ENCODE measurements at places on chromosomes 6 and 20.

DNA sequence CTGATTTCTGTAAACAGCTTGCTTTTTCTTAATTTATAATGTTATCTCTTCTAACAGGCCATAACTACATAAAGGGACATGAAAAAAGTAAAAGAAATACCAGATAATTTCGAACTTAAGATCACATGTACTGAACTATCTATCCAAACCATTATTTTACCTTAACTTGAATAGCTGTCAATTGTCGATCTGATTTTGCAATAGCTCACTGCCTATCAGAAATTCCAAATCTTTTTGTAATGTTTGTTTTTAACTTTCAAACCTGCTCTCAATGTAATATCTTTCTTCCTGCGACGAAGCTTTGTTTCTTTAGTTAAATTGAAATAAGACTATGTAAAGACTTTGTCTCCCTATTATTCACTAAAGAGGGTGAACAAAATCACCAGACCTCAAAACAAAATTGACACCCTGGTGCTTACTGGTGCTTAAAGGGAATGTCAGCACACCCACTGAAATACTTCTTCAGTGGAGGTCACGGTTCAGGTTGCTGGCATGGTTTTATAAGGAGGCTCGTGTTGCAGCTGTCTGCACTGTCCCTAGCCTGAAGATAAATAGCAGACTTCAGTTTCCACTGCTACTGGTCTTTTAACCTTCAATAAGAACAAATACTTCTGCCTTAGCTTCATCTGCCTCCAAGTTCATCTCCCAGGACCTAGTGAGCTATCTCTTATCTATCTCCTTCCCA lies 117.5 kb upstream of the QKI start:
- no peaks in the 10 kb centered on the region for H3K27me3 ChIP-seq
- no peak overlapping the region for H3K4me3 ChIP-seq
- no peaks in the 10 kb centered on the region for H3K4me1 ChIP-seq

- no peaks in the 10 kb centered on the region for H3K36me3 ChIP-seq
- H3K4me3 ChIP-seq: no peak overlapping the region
- no peaks in the 10 kb centered on the region for H3K4me1 ChIP-seq
- H3K27me3 ChIP-seq: no peaks in the 10 kb centered on the region
- H3K27ac ChIP-seq: no peak overlapping the region
These were observed 429.7 kb downstream of the EPHA7 start for GRCh38 chr6:92989656-92990055.

DNA sequence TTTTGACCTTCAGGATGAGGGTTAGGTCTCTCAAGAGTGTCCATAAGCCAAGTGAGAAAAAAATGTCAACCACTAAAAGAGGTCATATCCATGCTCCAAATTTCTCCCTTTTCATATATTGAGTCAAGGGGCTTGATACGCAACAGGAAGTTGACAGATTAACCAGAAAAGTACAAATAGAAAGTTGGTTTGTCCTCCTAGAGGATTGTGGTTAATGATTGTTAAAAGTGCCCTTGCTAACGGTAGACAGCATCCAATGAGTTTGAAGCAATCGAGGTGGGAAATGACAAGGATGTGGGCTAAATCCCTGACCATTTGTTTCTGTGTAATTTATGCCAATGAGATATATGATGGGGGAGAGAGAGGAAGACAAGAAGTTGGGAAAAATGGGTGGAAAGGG lies 18.1 kb upstream of the HBS1L start:
- H3K27ac ChIP-seq: no peak overlapping the region
- no peak for DNase-seq
- no peaks in the 10 kb centered on the region for H3K4me1 ChIP-seq

- no peak overlapping the region for H3K27ac ChIP-seq
- peaks cover 8% of the 10 kb centered on the region for H3K4me1 ChIP-seq
- H3K36me3 ChIP-seq: peaks cover 39% of the 10 kb centered on the region
These were observed 36.3 kb downstream of the DYNLT1 start for GRCh38 chr6:158608221-158608620.

DNA sequence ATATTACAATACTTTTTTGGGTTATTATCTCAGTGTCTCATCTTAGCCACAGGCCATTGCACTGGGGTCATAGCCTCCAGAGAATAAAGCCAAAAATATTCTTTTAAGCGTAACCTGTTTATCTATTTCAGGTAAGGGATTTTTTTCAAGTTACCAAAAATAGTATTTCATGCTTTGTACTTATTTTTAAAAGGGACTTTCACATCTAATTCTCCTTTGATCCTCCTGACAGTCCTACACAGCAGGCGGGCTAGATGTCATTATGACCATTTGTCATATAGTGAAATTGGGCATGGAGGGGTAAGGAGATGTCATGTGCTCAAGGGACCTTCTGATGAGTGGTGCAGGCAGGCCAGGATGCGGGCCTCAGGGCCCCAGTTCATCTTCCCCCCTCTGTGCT lies 68.9 kb downstream of the TBC1D7 start:
- no peaks in the 10 kb centered on the region for H3K36me3 ChIP-seq
- H3K27me3 ChIP-seq: no peaks in the 10 kb centered on the region
- no peak overlapping the region for H3K4me3 ChIP-seq
- no peaks in the 10 kb centered on the region for H3K4me1 ChIP-seq
- no peak overlapping the region for H3K27ac ChIP-seq

- no peak overlapping the region for H3K27ac ChIP-seq
- DNase-seq: no peak
- H3K27me3 ChIP-seq: peaks cover 7% of the 10 kb centered on the region
- no peaks in the 10 kb centered on the region for H3K36me3 ChIP-seq
- peaks cover 8% of the 10 kb centered on the region for H3K4me1 ChIP-seq
These were observed 700 bp downstream of the GFOD1 start for GRCh38 chr6:13486679-13487121.

DNA sequence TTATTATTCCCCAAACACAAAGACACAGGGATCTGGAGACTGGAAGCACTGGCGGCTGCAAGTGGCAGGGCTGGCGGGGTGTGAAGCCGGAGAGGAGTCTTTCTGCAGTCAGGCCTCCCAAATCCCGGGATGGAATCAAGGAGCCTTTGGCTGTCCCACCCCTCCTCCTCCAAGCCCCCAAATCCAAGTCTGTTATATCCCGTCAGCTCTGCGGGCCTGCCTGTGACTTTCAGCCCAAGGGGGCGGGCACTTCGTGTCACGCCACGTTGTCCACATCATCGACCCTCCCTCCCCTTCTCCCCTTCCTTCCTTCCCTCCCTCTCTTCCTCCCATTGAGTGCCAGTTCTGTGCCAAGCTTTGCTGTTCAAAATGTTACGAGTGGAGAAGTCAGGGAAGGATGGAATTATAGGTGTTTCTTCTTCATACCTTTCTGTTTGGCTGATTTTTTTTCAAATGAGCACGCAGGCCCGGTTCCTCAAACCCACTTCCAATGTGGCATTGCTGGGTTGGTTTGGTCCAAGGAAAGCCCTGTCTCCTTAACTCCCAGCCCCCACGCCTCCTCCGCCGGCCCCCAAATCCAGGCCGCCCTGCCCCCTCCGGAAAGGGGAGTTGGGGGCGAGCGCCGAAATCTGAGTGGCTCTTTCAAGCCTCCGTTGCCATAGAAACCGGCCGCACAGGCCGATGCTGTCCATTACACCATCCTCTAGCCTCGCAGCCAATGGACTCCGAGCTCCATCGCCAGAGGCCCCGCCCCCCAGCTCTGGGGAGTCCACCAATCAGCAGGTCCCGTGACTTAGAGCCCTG lies 12.7 kb downstream of the ZCCHC3 start:
- no peaks in the 10 kb centered on the region for H3K36me3 ChIP-seq
- no peaks in the 10 kb centered on the region for H3K27me3 ChIP-seq
- peak overlapping the region; percentile 69 for H3K27ac ChIP-seq

- no peaks in the 10 kb centered on the region for H3K36me3 ChIP-seq
- H3K27ac ChIP-seq: no peak overlapping the region
- no peak overlapping the region for H3K4me3 ChIP-seq
- H3K4me1 ChIP-seq: no peaks in the 10 kb centered on the region
- no peaks in the 10 kb centered on the region for H3K27me3 ChIP-seq
- no peak for DNase-seq
These were observed 105.9 kb upstream of the MAP7 start for GRCh38 chr6:136656121-136656520.

DNA sequence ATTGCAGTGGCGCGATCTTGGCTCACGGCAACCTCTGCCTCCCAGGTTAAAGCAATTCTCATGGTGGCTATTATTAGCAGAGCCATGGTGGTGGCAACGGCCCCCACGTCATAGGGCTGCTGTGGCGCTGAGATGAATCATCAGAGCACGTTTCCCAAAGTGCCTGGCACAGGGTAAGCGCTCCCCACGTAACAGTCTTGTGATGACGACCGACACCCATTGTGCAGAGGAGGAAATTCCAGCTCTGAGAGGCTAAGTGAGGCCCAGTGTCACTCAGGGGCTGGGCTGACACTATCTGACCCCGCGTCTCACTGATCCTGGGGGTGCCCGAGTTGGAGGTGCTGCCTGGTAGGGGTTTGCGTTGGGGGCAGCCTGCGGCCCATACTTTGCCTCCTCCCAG lies 16.2 kb downstream of the SUN5 start:
- no peak overlapping the region for H3K4me3 ChIP-seq
- H3K27ac ChIP-seq: no peak overlapping the region
- H3K36me3 ChIP-seq: no peaks in the 10 kb centered on the region
- DNase-seq: no peak

- no peak overlapping the region for H3K4me3 ChIP-seq
- no peaks in the 10 kb centered on the region for H3K36me3 ChIP-seq
These were observed 529.2 kb upstream of the JARID2 start for GRCh38 chr6:14716499-14717146.
